ENCODE measurements at places on chromosomes 5 and 9.

DNA sequence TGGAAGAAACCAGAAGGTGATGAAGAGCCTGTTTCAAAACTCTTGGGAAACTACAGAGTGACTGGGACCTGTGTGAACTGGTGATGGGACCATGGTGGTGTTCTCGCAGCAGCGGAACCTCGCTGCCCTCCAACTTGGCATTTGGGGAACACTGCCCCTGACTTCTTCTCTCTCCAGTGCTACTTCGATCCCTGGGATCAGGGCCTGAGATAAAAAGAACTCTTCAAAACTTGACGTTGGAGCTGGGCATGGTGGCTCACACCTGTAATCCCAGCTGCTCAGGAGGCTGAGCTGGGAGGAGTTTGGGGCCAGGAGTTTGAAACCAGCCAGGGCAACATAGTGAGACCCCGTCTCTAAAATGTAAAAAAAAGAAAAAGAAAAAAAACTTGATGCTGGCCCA lies 18.1 kb downstream of the PITX1 start:
- DNase-seq: no peak

GRCh38 chr9:37364751-37365360 lies 57.6 kb upstream of the GRHPR start:
- DNase-seq: no peak

- DNase-seq: no peak
Observed at GRCh38 chr5:27403243-27403882, 365.0 kb upstream of the CDH9 start.

DNA sequence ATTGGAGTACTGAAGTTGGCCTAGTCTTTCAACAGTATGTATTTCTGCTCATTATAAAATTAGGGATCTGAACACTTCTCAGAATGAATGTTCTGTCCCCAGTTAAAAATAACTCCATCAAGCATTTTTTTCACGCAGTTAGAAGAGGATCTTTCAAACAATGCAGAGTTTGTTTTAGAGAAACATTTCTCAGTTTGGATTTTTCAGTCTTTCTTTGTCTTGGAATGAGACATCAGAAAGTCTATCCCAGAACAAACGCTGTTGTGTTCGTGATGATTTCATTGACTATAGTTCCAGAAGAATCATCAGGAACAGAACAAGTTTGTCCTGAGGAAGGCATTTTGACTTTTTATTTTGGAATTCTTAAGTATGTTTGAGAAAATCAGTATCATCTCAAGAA lies 218.7 kb downstream of the ARRDC3 start:
- DNase-seq: no peak

- DNase-seq: no peak
Observed at GRCh38 chr9:121989010-121989409, 104.1 kb downstream of the TTLL11 start.

DNA sequence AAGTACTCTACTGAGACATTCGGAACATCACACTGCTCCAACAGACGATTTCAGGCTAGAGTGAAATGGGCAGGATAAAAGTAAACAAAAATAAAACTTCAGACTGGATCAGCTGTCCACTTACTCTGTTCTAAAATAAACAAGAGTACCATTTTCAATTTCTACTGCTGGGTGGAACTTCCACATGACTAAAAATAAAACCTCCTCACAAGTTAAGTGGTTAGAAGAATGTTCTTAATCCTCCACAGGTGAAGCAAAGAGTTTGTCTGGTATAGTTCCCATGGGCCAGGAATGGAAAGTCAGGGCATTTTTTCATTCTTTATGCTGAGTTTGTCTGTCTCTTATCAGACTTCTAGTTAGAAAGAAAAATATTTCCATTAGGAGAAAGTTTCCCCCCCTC lies 15.7 kb downstream of the NUDT12 start:
- no peak for DNase-seq

DNA sequence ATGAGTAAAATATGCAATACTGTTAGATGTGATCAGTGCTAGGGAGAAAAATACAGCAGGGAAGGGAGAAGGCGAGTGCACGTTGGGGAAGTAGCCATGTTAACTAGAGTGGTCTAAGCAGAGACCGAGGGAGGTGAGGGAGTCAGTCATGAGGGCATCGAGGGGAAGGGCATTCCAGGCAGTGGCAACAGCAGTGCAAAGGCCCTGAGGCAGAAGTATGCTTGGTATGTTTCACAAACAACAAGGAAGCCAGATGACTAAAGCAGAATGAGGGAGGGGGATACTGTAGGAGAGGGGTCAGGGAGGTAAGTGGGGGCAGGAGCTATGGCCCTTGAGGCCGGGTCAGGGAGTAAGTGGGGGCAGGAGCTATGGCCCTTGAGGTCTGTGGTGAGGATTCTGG lies 123.3 kb upstream of the BOD1 start:
- no peak for DNase-seq

DNA sequence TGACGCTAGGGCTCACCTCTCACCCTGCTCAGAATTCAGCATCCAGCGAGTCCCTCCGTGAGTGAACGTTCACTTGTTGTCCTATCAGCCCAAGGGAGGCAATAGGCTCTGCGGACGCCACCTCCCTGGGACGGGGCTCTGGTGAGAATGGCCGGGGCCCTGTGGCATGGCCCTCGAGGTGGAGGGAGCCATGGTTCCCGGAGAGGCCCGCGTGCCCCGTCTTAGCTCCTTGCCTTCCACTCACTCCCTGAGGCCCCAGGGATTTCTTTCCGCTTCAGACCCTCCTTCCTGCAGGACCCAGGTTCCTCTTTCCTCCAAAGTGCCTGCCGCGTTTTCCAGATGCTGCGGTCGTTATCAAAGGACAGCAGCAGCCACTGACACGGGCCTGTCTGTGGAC lies 21.5 kb downstream of the EXOC3 start:
- no peak for DNase-seq

GRCh38 chr5:87321605-87322004 lies 53.9 kb downstream of the RASA1 start:
- no peak for DNase-seq

DNA sequence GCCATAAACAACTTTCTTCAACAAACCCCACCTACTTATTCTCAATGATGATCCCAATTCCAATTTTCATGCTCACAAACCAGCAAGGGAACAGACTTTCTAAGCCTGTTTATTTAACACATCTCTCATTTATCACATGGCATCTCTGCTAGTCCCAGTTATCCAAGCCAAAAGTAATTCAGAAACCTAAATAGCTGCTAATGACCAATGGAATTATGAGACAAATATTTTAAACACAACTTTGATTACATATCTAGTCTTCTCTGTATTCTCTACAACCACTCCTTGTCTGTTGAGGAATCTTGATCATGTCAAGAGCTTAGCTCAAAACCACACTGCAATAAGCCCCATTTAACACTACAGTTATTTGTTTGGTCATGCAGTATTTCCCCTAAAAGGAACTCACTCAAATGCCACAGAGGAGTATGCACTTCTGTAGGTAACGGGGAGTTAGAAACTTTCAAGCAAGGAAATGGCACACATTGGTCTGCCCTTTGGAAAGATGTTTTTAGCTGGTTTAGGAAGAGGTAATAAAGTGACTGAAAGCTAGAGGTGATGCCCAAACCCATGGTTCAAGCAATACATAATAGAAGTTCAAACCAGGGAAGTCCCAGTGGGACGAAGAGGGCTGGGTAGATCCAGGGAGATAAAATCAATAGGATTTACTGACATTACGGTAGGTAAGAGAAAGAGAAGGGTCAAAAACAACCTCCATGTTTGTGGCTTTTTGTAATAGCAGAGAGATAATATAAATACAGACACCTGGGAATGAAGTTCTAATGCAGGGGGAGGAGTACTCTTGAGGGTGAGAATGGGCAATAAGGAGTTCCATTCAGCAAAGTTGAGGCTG lies 42.1 kb upstream of the HTR4 start:
- DNase-seq: no peak

DNA sequence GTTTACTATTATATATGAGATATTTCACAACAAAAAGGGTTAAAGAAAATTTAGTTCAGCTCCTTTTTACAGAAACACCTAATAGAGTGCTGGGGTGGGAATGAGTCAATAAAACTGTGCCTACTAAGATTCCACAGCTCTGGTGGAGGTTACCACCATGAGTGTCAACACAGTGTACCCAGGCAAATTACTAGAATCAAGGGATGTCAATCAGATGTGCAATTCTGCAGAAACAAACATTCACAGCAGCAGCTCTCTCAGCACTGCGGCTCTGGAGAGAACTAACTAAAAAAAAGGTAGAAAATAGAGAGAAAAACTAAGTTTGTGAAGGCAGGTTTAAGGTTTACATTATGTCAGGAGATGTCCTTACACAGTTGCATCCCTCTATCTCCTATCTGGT lies 1313.0 kb downstream of the MAT2B start:
- no peak for DNase-seq

- no peak for DNase-seq
Observed at GRCh38 chr5:53219610-53220009, 110.1 kb upstream of the MOCS2 start.

DNA sequence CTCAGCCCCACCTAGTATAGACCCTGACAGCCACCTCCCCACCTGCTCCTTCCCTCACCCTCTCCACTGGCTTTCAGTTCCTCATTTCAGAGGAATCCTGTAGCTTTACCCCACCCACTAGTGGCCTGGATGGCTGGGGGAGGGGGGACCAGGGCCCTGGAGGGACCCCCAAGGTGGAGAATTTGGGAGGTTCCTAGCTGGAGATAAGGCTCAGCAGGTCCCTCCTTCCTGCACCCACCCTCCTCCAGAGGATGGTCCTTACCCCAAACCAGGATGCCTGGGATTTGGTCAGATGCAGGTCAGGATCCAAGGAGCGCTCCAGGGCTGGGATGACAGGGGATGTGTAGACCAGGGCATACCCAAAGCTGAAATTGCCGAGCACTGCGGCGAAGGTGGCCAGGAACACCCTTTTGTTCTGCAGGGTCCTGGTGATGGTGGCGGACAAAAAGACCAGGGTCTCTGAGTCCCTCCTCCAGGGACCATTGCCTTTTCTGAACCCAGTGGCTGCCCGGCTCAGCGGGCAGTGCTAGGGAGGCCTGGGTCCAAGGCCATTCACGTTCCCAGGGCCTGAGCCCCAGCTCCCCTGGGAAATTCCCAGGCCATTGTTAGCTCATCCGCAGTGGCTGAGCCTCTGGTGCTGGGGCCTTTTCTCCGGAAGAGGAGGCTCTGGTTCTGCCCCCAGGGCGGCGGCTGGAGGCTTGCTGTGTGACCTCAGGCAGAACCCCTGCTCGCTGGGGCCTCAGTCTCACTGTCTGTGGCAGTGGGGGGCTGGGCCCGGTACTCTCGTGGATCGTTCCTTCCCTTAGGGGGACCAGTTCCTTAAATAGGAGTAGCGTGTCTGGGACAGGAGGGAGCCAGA lies 678 bp downstream of the SLC2A6 start:
- DNase-seq: no peak

GRCh38 chr5:11292648-11293356 lies 531.8 kb upstream of the DAP start:
- DNase-seq: no peak

GRCh38 chr9:126490214-126490631 lies 123.5 kb upstream of the LMX1B start:
- no peak for DNase-seq

DNA sequence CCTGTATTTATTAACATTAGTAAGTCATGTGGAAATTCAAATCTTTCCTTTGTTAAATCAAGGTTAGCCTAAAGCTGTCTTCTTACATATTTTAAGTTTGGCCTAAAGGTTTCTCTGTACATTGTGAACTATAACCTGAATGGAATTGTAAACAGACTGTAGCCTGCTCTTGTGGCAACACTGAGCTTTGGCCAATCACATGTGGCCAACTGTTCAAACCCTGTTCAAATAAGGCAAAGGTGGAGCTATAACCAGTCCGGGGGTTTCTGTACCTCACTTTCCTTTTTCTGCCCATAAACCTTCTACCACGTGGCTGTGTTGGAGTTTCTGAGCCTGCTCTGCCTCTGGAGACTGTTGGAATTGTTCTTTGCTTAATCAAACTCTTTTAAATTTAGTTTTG lies 3.3 kb upstream of the HAPLN1 start:
- no peak for DNase-seq

DNA sequence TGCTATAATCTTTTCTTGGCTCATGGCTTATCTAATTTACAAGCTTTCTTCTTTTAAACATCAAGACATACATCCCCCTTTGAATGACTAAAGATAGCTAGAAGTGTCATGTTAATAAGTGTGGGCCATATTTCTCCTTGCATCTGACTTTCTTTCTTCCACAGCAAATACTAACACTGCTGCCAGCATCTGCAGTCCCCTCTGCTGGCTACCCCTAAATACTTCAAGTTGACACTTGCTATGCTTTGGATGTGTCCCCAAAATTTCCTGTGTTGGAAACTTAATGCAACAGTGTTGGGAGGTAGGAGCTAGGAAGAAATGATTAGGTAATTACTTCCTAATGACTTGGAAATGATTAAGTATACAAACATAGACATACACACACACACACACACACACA lies 459.0 kb upstream of the ST8SIA4 start:
- no peak for DNase-seq

DNA sequence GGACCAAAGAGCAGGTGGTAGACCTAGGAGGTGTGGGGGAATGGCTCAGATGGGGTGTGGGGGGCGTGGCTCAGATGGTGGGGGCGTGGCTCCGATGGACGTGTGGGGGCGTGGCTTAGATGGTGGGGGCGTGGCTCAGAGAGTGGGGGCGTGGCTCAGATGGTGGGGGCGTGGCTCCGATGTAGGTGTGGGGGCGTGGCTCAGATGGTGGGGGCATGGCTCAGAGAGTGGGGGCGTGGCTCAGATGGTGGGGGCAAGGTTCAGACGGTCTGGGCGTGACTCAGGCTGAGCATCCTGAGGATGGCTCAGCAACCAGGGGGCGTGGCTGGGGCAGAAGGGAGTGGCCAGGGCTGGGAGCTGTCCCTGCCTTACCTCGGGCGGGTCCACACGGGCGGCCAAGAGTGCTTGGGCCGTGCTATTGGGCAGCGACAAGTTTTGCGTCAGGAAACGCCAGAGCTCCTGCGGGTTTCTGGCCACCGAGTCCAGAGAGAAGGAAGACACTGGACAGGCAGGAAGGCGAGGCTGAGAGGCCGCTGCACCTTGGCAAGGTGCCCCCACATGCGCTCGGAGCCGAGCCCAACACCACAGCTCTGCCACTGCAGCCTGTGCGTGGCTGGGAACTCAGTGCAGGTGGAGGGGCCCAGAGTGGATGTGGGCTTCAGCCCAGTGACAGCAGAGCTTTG lies 5.9 kb downstream of the ABCA2 start:
- peak; percentile 59 for DNase-seq

GRCh38 chr5:151080613-151081430 lies at the start of gene TNIP1:
Gene TNIP1 (minus strand): TSS chr5:151081034. CDS start chr5:151065095, 15,939 bp downstream.
- DNase-seq: peak; percentile 91

DNA sequence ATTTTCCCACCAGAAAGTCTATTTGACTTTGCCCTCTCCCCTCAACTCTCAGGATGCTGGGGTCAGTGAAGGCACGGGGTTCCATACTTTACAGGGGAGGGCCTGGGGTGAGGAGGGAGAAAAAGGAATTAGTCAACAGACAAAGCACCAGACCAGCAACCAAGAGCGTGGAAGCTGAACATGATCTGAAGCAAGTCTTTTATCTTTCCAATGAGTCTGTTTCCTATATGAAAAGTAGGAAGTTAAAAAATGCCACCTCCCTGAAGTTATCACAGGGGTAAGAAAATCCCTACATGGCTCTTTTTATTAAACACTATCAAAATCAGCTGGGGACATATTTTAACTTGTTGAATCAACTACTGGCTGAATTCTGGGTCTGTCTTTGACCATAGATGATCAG lies 337.0 kb downstream of the TRPM3 start:
- no peak for DNase-seq
